ENCODE measurements at places on chromosomes 7 and 10. TPM values are rescaled to one million over a fixed set of nuclear protein-coding genes. Genes with fewer than 3 reads are reported as not detected.

The LRRN3 gene
- not detected for total RNA-seq

The TSPAN12 gene
- 0.34 TPM for total RNA-seq

The ZPBP gene
- not detected for total RNA-seq

The PAPSS2 gene
- total RNA-seq, result 19.7 TPM

The SPDYE8 gene
- not detected for total RNA-seq

The ANKRD30A gene
- total RNA-seq, result 0.49 TPM

The SMKR1 gene
- total RNA-seq, result 8.4 TPM

The ADCYAP1R1 gene
- total RNA-seq, result 0.03 TPM

The CALCR gene
- not detected for total RNA-seq

The RSU1 gene
- 84.4 TPM for total RNA-seq

The LIPK gene
- total RNA-seq, result not detected

The ABCF2 gene
- 62.4 TPM for total RNA-seq

The NME8 gene
- total RNA-seq, result not detected
